OCI-LY7 (cell line): ENCODE measurements at places on chromosomes 2 and 18. TPM values are rescaled to one million over a fixed set of nuclear protein-coding genes. Genes with fewer than 3 reads are reported as not detected.

The KCNF1 gene
- total RNA-seq = not detected in 2 replicates

The SLC38A11 gene
- not detected in 2 replicates for total RNA-seq

The IGFBP5 gene
- not detected in 2 replicates for total RNA-seq

The ERFE gene
- total RNA-seq = 7.6 and 10.2 TPM in 2 replicates

The TMEM37 gene
- total RNA-seq = not detected in 2 replicates

DNA sequence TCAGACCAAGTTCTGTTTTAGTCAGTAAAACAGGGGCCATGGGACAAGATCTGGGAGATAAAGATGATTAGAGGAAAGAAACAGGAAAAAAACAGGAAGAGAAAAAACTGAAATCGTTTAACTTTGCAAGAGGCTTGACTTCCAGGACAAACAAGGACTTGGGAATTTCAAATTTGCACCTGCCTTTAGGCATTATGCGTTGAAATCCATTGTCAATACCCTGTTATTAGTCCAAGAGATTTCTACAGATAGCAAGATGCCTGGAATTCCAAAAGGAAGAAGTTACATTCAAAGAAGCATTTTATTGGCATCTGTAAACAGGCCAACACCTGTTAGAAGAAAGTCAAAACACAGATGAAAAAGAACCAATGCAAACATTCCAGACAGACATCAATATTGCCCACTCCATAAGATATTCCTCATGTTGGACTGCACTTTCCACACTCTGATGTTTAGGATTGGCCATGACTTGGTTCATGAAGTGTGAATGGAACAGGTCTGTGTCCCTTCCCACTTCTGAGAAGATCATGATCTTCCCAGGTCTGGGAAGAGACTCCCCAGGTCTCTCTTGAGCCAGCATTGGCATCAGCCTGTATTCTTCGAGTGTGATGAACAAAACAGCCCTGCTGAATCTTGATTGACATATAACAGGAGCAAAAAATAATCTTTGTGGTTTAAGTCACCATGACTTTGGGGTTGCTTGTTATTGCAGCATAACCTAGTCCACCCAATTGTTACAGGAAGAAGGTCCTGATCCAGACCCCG lies 181.4 kb upstream of the FN1 start:
- DNase-seq = no peak

- no peak for DNase-seq
These were observed 226.8 kb upstream of the PXDN start for GRCh38 chr2:1971124-1971523.

GRCh38 chr2:1319393-1319792 lies 93.9 kb upstream of the TPO start:
- DNase-seq = no peak

- DNase-seq = no peak
These were observed 90.7 kb upstream of the TNP1 start for GRCh38 chr2:216950547-216950946.

- DNase-seq = no peak
These were observed 34.3 kb downstream of the AFF3 start for GRCh38 chr2:100107906-100108647.
